Esophagus mucosa (tissue), 1 donor: ENCODE measurements at places on chromosomes 5 and 9.

GRCh38 chr5:85077581-85077980 lies 692.9 kb upstream of the EDIL3 start:
- no peak for ATAC-seq

DNA sequence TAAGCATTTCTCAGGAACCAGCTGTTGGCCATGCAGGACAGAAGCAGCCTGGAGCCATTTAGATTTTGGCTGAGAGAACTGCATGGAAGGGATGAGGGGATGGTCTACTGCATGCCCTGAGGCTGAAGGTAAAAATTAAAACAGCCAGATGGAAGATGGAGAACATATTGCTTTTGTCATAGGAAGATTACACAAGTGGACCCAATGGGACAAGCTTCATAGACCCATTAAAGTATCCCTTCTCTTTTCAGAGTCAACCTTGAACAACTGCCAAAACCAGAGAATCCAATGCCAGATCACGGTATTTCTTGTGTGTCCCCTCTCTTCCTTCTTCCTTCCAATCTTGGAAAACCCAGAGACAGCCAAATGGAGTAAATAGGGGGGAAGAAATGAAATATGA lies 253.4 kb downstream of the NR2F1-AS1 start:
- ATAC-seq, result no peak

GRCh38 chr5:98504505-98504904 lies 269.0 kb upstream of the RGMB start:
- no peak for ATAC-seq

DNA sequence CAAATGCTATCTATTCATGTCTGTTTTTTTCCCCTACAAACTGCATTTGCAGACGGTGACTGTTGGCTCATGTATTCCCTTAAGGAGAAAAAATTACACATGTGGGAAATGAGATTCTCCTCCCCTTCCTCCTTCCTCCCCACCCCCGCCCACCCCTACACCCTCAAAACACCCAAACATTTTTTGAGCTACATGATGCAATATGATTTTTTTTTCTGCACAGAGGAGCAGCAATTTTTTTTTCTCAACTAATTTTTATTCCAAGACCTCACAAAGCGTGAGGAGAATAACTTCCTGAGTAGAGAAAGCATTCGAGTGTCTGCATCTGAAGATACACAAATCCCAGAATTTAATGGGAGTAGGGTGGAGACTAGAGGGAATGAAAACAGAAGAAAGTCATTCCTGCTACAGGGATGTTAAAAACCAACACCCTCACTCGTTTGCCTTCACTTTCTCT lies 118.1 kb downstream of the PRDM6 start:
- no peak for ATAC-seq

DNA sequence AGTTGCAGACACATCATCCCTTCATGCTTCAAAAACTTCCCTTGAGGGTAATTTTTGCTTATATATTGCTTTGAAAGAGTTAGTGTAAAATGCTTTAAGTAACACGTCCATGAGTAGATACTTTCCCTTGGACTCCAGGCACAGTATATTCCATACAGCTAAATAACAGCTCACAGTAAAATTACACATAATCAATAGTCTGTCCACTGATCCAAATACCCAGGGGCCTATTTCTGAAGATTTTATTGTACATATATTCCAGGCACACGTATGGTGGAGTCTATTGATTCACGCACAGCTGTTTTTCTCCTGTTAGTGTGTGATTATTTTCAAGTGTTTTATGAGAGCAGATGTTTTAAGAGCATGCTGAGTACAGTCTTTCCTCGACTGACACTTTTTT lies 223.7 kb upstream of the GRAMD2B start:
- no peak for ATAC-seq

DNA sequence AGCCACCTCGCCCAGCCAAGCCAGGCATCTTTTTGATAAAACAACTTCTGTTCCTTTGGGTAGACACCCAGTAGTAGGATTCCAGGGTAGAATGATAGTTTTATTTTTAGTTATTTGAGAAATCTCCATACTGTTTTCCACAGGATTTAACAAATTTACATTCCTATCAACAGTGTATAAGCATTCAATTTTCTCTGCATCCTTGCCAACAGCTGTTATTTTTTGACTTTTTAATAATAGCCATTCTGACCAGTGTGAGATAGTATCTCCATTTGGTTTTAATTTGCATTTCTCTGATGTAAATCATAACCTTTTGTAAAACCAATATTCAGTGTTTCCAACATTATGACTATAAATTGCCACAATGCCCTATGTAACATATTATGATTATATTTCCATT lies 28.2 kb upstream of the CCNB1 start:
- no peak for ATAC-seq

- ATAC-seq, result no peak
These were observed 24.3 kb upstream of the NEURL1B start for GRCh38 chr5:172616730-172617129.

DNA sequence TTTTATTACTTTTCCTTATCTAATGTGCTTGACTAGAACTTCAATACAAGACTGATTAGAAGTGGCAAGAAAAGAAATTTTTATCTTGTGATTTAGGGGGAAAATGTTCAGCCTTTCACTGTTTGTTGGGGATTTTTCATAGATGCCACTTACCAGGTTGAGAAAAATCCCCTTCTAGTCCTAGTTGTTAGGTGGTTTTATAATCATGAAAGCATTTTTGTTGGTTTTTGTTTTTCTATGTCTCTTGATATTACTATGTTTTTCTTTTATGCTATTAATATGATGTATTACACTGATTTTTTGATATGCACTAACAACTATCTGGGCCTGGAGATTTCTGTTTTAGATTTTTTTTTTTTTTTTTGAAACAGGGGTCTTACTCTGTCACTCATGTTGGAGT lies 134.0 kb downstream of the PARP8 start:
- no peak for ATAC-seq
